ENCODE measurements at places on chromosomes 3 and 15. TPM values are rescaled to one million over a fixed set of nuclear protein-coding genes. Genes with fewer than 3 reads are reported as not detected.
A peak's percentile ranks its signal among the peaks of the same experiment; 100 is the strongest.

- no peak overlapping the region for H3K4me3 ChIP-seq
- peaks cover 38% of the 10 kb centered on the region for H3K36me3 ChIP-seq
- no peak overlapping the region for H3K27ac ChIP-seq
- DNase-seq = no peak
Measured at GRCh38 chr3:179775416-179776122, 122.7 kb downstream of the USP13 start.

Gene ITIH1
- total RNA-seq = not detected

DNA sequence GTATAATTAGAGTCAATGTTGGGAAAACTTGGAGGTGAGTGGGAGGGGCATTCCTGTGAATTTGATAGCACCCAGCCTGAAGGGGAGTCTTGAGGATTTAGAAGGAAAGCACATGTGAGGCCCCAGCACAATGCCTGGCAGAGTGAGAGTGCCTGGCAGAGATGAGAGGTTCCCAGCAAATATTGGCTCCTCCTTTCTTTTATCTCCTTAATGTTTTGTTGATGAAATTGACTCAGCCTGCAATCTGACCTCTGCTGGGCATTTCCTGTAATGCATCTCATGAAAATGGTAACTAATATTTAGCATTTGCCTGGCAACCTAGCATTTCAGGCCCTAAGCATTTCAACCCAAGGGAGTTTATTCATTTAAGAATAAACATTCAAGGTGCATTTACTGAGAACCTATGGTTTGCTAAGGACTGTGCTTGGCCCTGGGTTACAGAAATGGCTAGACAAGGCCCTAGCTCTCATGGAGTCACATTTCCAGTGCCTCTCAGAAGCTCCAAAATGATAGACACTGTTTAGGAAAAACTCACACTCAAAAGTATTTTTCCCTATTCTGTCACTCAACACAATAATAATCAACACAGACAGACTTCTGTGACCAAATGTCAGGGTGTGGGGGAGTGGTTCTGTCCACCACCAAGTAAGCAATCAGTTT lies 19.0 kb downstream of the PDHB start:
- DNase-seq = peak; percentile 49
- no peaks in the 10 kb centered on the region for H3K36me3 ChIP-seq
- peak overlapping the region; percentile 57 for H3K27ac ChIP-seq
- no peak overlapping the region for H3K4me3 ChIP-seq

Gene GRAMD1C
- 7.7 TPM for total RNA-seq

Gene FAM81A
- 1.0 TPM for total RNA-seq

GRCh38 chr15:40369474-40369869 lies 11.5 kb downstream of the DISP2 start:
- H3K4me1 ChIP-seq = peaks cover 5% of the 10 kb centered on the region
- H3K27ac ChIP-seq = no peak overlapping the region
- no peak for DNase-seq

Gene EIF3J
- total RNA-seq = 75.7 TPM

- no peaks in the 10 kb centered on the region for H3K4me1 ChIP-seq
- no peak overlapping the region for H3K4me3 ChIP-seq
- H3K27me3 ChIP-seq = peaks cover 15% of the 10 kb centered on the region
- no peak for DNase-seq
Measured at GRCh38 chr15:25790000-25790660, 73.0 kb downstream of the ATP10A start.

- peaks cover 4% of the 10 kb centered on the region for H3K36me3 ChIP-seq
- H3K27me3 ChIP-seq = no peaks in the 10 kb centered on the region
- H3K4me3 ChIP-seq = no peak overlapping the region
- DNase-seq = no peak
- peaks cover 17% of the 10 kb centered on the region for H3K4me1 ChIP-seq
Measured at GRCh38 chr3:30204126-30204525, 402.3 kb upstream of the TGFBR2 start.

DNA sequence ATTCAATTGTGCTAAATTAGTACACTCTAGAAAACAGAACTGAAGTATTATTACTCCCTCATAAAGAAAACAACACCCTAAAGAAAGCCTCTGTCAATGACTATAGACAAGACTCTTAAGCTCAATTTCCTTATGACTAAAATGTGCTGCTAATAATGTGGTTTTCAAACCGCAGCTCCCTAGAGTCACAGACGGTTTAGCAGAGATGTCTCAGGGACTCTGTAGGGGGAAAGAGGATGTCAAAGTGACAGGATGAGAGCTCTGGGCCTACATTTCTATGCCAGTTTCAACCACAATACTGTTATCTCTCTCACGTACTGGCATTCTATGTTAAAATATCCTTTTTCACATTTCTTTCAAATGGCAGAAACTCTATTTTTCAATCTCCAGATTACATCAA lies 37.6 kb upstream of the WDR49 start:
- no peak overlapping the region for H3K4me3 ChIP-seq
- H3K27me3 ChIP-seq = no peaks in the 10 kb centered on the region
- H3K27ac ChIP-seq = no peak overlapping the region
- H3K4me1 ChIP-seq = peaks cover 9% of the 10 kb centered on the region
